ENCODE measurements at places on chromosomes 11 and 22. TPM values are rescaled to one million over a fixed set of nuclear protein-coding genes. Genes with fewer than 3 reads are reported as not detected.

- DNase-seq: peak; percentile 83
- no peaks in the 10 kb centered on the region for H3K36me3 ChIP-seq
- H3K4me3 ChIP-seq: no peak overlapping the region
- H3K4me1 ChIP-seq: peaks cover 7% of the 10 kb centered on the region
- peak overlapping the region; percentile 80 for H3K27ac ChIP-seq
Measured at GRCh38 chr11:83680321-83680720, 394.2 kb upstream of the CCDC90B start.

DNA sequence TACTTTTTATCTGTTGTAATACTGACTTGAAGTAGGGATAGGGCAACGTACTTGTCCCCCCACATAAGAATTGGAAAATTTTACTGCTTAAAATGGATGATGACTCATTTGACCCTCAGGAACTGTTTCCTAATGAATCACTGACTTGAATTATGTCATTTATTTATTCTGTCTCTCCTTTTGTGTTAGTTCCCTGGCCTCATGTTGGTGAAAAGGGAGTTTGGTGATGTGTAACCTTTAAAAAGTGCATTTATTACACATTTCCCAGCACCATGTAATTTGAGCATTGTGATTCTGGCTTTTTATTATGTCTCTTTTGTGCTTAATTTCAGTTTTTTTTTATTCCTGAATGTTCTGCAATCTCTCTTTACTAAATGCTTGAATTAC lies 20.3 kb upstream of the PGM2L1 start:
- H3K4me3 ChIP-seq: no peak overlapping the region
- no peaks in the 10 kb centered on the region for H3K36me3 ChIP-seq
- no peaks in the 10 kb centered on the region for H3K27me3 ChIP-seq
- no peak overlapping the region for H3K27ac ChIP-seq

- H3K4me3 ChIP-seq: no peak overlapping the region
- peaks cover 10% of the 10 kb centered on the region for H3K36me3 ChIP-seq
- H3K27ac ChIP-seq: no peak overlapping the region
- H3K27me3 ChIP-seq: no peaks in the 10 kb centered on the region
- H3K4me1 ChIP-seq: peaks cover 31% of the 10 kb centered on the region
Measured at GRCh38 chr11:63868399-63869064, 29.6 kb downstream of the MARK2 start.

- no peaks in the 10 kb centered on the region for H3K36me3 ChIP-seq
- peaks cover 9% of the 10 kb centered on the region for H3K4me1 ChIP-seq
- peak overlapping the region; percentile 41 for H3K4me3 ChIP-seq
Measured at GRCh38 chr11:45771193-45771565, 33.8 kb upstream of the SLC35C1 start.

PNPLA5 gene
- not detected for polyA plus RNA-seq

Data from muscle of leg (tissue), 16 donors.